ENCODE measurements at places on chromosomes 3 and 15.

DNA sequence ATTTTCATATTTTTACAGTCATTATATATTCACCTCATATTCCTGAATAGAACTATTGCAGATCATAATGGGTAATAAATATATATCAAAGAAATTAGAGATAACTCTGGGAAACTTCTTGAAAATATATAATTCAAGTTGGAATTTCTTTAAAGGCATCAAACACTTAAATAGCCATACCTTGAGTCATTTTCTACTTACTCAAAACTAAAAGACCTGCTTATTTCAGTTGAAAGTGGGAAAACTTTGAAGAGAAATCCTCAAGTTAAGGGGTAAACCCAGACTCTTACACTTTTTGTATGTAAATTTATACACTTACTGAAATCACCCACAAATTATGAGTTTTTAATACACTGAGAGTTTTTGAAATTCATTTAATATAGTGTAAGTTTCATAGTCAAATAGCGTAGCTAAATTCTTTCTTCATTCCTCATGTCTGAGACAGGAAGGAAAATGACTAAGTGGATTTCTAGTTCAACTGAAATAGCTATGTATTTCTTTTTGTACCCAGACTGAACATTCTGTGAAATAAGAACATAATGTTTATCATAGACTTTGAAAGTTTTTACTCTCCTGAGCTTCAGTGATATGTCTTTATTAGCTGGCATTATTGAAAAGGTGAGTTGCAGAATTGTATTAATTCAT is 4.6 kb upstream of the ALCAM start:
- no peak for ATAC-seq

DNA sequence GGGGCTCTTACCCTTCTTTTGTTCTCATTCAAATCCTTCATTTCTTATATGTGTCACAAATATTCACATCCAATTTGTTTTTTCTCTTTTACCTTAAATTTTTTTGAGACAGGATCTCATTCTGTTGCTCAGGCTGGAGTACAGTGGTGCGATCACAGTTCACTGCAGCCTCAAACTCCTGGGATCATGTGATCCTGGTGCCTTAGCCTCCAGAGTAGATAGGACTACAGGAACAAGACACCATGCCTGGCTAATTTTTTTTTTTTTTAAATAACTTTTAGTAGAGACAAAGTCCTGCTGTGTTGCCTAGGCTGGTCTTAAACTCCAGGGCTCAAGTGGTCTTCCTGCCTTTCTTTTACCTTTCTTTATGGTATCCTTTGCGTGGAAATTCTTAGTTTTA is 66.5 kb downstream of the POLR2M start:
- ATAC-seq: no peak

DNA sequence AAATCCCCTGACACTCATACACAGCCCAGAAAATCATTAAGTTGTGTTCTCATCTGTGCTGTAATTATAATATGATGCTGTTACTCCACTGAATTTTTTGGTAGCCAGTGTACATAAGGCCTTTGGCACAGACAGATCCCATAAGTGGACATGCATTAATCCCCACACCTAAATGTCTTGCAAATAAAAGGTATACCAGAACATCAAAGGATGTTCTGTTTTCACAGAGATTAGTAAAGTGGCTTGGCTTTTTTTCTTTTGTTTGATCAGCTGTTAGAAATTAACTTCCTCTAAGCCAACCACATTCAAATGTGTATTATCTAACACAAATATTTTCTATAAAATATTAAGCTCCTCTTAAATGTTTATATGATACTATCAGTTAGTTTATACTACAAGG is 2.7 kb downstream of the SST start:
- ATAC-seq: no peak

DNA sequence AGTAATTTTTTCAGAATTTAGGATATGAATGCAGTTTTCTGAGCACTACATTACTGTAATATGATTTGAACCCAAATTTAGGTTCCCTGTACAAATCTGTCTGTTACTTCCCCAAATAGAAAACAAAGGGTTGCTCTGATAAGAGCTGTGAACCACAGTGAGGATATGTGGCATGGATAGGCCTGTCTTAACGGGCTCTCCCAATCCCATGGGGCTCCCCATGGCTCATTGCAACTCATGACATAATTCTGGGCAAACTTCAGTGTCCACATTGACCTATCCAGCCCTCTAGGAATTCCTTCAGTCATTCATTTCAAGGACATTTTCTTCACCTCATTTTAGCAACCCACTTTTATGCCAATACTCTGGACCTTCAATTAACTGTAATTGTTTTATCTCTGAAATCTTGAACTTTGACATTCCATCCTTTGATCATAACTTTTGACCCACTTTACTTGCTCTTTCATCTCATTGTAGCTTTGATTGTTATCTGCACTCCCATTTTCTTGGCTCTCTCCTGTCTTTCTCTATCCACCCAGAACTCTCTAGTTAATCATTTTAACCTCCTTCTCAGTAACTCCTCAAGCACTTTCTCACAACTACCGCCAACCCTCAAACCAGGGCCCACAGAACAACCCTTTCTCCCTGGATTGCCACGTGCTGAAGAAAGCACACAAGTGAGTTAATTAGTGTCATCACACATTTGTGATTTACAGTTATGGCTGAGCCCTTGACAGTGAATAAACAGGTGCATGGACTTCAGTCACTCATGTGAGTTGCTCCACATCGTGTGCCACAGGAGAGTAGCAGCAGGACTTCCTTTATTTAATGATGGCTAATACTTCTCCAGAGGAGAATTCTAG is 94.9 kb upstream of the AADACL2 start:
- no peak for ATAC-seq

DNA sequence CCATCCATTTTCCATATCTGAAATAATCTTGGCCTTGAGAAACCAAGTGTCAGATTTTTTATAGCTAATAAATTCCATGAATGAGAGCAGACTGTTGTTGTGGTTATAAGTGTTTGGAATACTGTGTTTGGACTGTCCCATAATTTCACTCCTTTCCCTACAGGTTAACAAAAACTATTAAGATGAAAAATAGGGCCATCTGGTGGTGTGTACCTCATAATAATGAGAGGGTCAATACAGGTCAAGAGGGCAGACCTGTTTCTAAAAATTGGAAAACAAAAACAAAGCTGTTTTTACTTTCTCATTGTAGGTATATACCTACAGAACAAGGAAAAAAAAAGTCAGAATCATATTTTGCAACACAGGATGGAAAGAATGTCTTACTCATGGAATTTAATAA is 553.8 kb upstream of the SGO1 start:
- ATAC-seq: no peak

GRCh38 chr3:73727117-73727821 is 102.5 kb upstream of the PDZRN3 start:
- no peak for ATAC-seq

DNA sequence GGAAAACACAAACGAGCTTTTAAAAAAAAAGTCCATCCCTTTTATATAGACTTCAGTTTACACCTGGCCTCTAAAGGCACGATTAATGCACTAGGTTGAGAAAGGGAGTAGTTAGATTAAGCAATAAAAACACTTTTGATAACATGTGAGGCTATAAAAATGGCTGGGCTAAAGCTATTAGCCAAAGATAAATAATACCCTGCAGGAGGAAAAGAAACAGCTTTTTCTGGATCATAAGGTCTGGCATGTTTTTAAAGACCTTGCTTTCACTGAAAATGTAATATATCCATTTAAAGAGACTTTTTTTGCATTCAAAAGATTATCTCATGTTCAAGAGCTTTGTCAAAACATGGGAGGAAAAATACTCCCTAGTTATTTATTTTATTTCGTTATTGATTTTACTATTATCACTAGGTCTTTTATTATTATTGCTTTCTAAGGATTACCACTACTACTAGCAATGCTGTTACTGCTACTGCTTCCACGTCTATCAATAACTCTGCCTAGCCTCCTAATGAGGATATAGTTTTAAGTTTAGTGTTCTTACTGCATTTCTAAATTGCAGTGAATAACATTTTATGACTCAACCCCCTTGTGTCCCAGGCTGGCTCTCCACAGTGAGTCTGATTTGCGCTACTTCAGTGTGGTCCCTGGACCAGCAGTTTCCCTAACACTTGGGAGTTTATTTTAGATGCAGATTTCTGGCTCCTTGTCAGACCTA is 93.4 kb downstream of the THRB start:
- no peak for ATAC-seq

DNA sequence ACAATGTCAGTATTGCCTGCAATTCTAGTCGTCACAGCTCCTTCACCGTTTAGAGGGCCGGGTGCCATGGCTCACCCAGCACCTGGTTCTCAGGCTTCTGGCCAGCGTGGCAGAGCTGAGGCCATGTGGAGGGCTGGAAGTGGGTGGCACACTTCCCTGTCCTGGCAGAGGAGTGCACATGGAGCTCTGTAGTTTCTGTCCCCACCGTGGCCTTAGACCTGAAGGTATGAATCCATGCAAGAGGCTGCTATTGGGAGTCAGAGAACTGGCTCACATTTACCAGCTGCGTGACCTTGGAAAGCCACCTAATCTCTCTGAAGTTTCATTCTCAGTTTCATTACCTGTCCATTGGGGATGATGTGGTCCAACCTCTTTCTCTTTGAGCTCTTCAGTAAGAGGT is 22.2 kb downstream of the EPHB1 start:
- peak; percentile 49 for ATAC-seq

DNA sequence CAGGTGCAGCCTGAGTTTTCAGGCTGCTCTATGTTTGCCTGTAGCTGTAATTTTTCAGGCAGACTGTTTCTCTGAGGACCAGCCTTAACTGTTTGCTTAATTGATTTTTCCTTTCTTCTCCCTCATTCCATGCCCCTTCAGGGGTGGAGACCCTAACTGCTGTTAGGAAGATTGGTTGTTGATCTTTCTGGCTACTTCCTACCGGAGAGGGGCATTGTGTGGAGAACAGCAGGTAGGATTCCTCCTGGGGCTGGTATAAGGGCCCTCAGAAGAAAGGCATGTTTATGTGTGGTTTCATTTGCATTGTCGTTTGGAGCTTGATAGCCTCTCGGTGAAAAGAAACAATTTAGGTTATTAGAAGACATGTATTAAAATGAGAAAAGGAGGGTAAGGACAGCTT is 56.9 kb upstream of the GOLGA6L2 start:
- ATAC-seq: no peak

GRCh38 chr3:64796607-64797399 is 109.0 kb upstream of the ADAMTS9 start:
- ATAC-seq: no peak

- ATAC-seq: no peak
These were observed 2.5 kb downstream of the MASP1 start for GRCh38 chr3:187288855-187289605.

DNA sequence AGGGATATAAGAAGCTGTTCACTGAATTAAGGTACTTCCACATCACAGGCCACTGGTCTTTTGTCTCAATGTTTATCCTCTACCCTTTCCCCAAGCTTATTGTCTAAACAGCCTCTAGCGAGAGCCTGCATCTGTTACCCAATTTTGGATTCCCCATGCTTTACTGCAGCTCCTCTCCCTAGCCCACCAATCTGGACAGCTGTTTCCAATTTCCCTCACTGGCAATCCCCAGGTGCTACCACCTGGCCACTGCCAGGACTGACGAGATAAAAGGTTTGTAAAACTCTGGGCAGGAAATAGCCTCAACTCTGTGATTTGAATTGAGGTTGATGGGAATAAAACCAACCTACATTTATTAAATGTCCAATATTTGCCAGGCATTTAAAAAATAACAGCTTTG is 58.0 kb upstream of the TEX9 start:
- no peak for ATAC-seq

- ATAC-seq: no peak
These were observed 457.1 kb downstream of the SQOR start for GRCh38 chr15:46091860-46092450.

- ATAC-seq: no peak
These were observed 17.9 kb upstream of the ACAD9 start for GRCh38 chr3:128861491-128861890.

GRCh38 chr3:32443478-32443877 is 51.8 kb downstream of the CMTM7 start:
- no peak for ATAC-seq

GRCh38 chr3:71784914-71785531 is at the start of gene PROK2:
PROK2 (minus strand) TSS chr3:71785148; CDS start chr3:71785052, 96 bp downstream.
- peak; percentile 10 for ATAC-seq

GRCh38 chr3:45267097-45267496 is 41.0 kb upstream of the TMEM158 start:
- no peak for ATAC-seq

DNA sequence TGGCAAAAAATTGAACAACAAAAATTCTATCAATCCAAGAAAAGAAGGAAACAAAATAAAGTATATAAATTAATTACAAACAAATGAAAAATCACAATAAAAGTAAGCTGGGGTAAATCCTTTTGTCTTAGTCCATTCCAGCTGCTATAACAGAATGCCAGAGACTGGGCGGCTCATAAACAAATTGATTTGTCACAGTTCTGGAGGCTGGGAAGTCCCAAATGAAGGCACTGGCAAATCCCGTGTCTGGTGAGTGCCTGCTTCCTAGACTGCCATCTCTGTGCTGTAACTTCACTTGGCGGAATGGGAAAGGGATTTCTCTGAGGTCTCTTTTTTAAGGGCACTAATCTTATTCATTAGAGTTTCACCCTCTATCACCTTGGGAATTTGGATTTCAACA is 53.6 kb upstream of the RPL35A start:
- no peak for ATAC-seq

- no peak for ATAC-seq
These were observed 4.9 kb downstream of the GNAT1 start for GRCh38 chr3:50196253-50196801.

DNA sequence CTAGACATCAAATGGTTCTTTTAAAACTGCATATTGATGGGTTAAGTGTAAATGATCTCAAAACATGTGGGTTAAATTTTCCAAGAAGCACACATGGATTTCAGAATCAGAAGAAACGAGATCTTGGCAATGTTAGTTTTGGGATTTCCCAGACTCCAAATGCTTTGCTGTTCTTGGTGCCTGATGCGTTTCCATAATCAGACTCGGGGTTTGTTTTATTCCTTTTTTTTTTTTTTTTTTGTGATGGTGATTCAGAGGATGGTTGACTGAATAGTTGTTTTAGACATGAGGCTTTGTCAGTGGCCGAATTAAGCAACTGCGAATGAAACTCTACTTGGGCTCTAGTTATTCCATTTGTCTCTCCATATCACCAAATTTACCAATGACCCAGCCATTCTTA is 52.2 kb upstream of the FAM98B start:
- no peak for ATAC-seq

DNA sequence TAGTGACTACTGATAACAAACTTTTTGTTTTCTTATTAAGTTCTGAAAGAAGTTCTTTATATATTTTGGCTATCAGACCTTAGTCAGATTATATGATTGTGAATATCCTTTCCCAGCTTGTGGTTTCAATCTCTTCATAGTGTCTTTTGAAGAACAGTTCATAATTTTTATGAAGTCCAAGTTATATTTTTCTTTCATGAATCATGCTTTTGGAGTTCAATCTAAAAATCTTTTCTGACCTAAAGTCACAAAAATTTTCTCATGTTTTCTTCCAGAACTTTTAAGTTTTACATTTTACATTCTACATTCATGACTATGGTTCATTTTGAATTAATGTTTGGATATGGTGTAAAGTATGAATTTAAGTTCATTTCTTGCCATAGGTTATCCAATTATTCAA is 34.2 kb upstream of the OCA2 start:
- ATAC-seq: no peak

- ATAC-seq: peak; percentile 96
These were observed at the start of gene GATM for GRCh38 chr15:45378149-45378912. GATM (minus strand) TSS chr15:45378544; CDS start chr15:45378453, 91 bp downstream.

GRCh38 chr3:57791245-57791644 is 35.1 kb downstream of the SLMAP start:
- no peak for ATAC-seq

Measured in stimulated activated memory B cell treated with anti-CD40 and anti-IgM and Interleukin-4, amounts not matched to agents 10 μg/mL and 1 μg/mL and 100 μg/mL, for 72 hours (primary cell).